Right lobe of liver (tissue), 6 donors: ENCODE measurements at places on chromosomes 11 and 22. TPM values are rescaled to one million over a fixed set of nuclear protein-coding genes. Genes with fewer than 3 reads are reported as not detected.

DNA sequence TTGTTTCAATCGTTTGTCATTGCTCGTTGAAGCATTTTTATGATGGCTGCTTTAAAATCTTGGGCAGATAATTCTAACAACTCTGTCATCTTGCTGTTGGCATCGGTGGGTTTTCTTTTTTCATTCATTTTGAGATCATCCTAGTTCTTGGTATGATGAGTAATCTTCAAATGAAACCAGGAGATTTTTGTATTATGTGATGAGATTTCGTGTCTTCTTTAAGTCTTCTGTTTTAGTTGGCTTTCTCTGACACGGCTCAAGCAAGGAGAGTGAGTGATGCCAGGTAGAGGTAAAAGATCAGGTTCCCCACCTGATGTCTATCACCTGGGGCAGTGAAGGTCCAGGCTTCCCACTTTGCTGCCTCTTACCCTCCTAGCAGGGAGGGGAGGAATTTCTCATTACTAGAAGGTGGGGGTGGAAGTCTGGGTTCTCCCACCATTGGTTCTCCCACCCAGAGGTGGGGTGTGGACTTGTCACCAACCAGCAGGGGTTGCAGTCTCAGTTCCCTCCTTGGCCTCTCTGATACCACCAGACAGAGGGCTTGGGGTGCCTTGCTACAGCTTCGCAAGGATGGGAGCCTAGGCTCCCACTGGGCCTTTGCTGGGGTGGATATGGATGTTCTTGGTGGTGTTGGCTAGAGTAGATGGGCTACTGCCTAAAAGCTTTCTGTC, 12.9 kb downstream of the CDC45 start:
- no peak for DNase-seq

- no peak for DNase-seq
Observed at GRCh38 chr11:44727114-44727372, 281 bp downstream of the TSPAN18 start.

DNA sequence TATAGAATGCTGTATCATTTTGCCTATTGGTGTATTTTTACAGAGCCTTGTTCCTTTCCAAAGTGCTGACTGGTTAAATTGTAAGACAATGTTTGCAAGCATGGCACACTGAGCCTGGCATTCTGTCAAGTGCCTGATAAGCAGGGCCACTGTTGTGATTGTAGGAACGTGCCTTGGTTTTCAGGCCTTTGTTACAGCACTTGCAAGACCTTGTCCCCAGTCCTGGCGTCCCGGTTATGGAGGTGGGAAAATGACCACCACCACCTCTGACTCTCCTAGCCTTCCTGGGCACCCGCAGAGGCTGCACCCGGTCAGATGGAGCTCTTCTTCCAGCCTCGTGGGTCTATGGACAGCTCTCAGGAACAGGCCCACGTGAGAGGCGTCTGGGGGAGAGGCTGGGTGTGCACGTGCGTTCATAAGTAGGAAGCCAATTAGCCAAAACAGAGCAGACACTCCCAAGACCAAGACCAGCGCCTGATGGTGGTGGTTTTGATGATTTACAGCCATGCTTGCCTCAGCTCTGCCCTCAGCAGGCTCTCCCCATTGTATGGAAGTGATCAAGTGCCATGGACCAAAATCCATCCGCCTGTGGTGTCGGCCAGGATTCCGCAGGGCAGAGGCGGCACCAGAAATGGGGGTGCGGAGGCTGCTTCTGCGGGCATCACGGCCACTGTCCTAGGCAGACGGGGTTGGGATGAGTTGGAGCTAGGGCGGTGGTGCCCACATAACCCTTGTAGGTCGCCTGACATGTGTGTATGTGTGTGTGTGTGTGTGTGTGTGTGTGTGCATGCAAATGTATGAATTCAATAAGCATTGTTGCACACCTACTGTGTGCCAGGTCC, 89.8 kb downstream of the RTL6 start:
- no peak for DNase-seq

The TRIM34 gene
- 2.4 TPM for total RNA-seq

The OR51E2 gene
- total RNA-seq: not detected

The OR52L1 gene
- not detected for total RNA-seq

The SHISAL1 gene
- 0.07 TPM for total RNA-seq

The CRYBB3 gene
- total RNA-seq: 0.70 TPM
